ENCODE measurements at places on chromosomes 6 and 20.

- no peaks in the 10 kb centered on the region for H3K36me3 ChIP-seq
- H3K27ac ChIP-seq, result peak overlapping the region; percentile 32
- no peak overlapping the region for H3K4me3 ChIP-seq
- DNase-seq, result no peak
- no peaks in the 10 kb centered on the region for H3K27me3 ChIP-seq
These were observed 18.3 kb upstream of the TRAM2 start for GRCh38 chr6:52595000-52595795.

GRCh38 chr6:4164456-4164855 lies 29.1 kb upstream of the ECI2 start:
- H3K4me1 ChIP-seq, result no peaks in the 10 kb centered on the region
- DNase-seq, result no peak
- no peak overlapping the region for H3K27ac ChIP-seq
- H3K27me3 ChIP-seq, result no peaks in the 10 kb centered on the region
- H3K36me3 ChIP-seq, result no peaks in the 10 kb centered on the region

GRCh38 chr20:64077876-64078551 lies 1.3 kb downstream of the RGS19 start:
- DNase-seq, result peak; percentile 62
- peaks cover 11% of the 10 kb centered on the region for H3K27me3 ChIP-seq
- H3K36me3 ChIP-seq, result peaks cover 32% of the 10 kb centered on the region

- DNase-seq, result no peak
- H3K4me3 ChIP-seq, result no peak overlapping the region
- no peak overlapping the region for H3K27ac ChIP-seq
- H3K36me3 ChIP-seq, result peaks cover 36% of the 10 kb centered on the region
- H3K27me3 ChIP-seq, result no peaks in the 10 kb centered on the region
These were observed 28.0 kb downstream of the IGF2R start for GRCh38 chr6:159996626-159997497.

- DNase-seq, result no peak
- H3K27me3 ChIP-seq, result no peaks in the 10 kb centered on the region
- H3K27ac ChIP-seq, result no peak overlapping the region
- no peaks in the 10 kb centered on the region for H3K36me3 ChIP-seq
- no peak overlapping the region for H3K4me3 ChIP-seq
- H3K4me1 ChIP-seq, result no peaks in the 10 kb centered on the region
These were observed 109.1 kb upstream of the ENPP5 start for GRCh38 chr6:46279874-46280273.

Measured in stomach (tissue), 19 donors.